ENCODE measurements at places on chromosomes 3 and 15.
A peak's percentile ranks its signal among the peaks of the same experiment; 100 is the strongest.

DNA sequence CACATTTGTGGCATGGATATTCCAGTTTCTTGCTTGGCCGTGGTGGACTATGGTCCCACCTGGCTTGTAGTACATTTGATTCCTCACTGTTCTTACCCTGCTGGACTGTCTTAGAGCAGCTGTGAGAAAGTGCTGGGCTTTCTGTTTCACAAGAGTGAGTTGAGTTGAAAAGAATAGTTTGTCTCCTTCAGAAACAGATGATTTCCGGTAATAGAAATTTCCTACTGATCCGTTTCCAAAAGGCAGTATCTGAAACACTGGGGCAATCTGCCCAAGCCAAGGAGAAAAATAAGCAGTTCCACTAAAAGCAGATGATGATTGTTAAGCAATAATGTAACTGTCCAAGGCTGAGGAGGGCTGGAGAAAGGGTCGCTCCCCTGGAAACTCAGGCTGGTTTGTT, 96.0 kb downstream of the SUCLG2 start:
- DNase-seq: no peak

- peak; percentile 9 for DNase-seq
These were observed 46.7 kb downstream of the RTP1 start for GRCh38 chr3:187243933-187244524.

GRCh38 chr3:125959317-125960065, 9.5 kb upstream of the ROPN1B start:
- no peak for DNase-seq

GRCh38 chr15:41594801-41595746, 36.1 kb downstream of the TYRO3 start:
- no peak for DNase-seq

GRCh38 chr3:110519071-110519470, 552.5 kb upstream of the NECTIN3 start:
- no peak for DNase-seq

- DNase-seq: no peak
These were observed 475 bp downstream of the ERC2 start for GRCh38 chr3:56467801-56468183.

- DNase-seq: no peak
These were observed 536 bp downstream of the SNAPC5 start for GRCh38 chr15:66496951-66497501.

GRCh38 chr3:40465456-40465855, 8.3 kb downstream of the RPL14 start:
- DNase-seq: no peak

GRCh38 chr3:129793942-129794310, 99.6 kb downstream of the TMCC1 start:
- DNase-seq: no peak

- DNase-seq: no peak
These were observed 14.7 kb upstream of the RYR3 start for GRCh38 chr15:33296050-33296449.
